Ascending aorta (tissue), 2 donors: ENCODE measurements at places on chromosomes 5 and 9. TPM values are rescaled to one million over a fixed set of nuclear protein-coding genes. Genes with fewer than 3 reads are reported as not detected.

- H3K27me3 ChIP-seq: no peaks in the 10 kb centered on the region
- no peak overlapping the region for H3K27ac ChIP-seq
- peak; percentile 24 for DNase-seq
- H3K4me3 ChIP-seq: no peak overlapping the region
- H3K36me3 ChIP-seq: no peaks in the 10 kb centered on the region
- H3K4me1 ChIP-seq: no peaks in the 10 kb centered on the region
These were observed 86.2 kb upstream of the HSPA9 start for GRCh38 chr5:138661291-138661960.

DNA sequence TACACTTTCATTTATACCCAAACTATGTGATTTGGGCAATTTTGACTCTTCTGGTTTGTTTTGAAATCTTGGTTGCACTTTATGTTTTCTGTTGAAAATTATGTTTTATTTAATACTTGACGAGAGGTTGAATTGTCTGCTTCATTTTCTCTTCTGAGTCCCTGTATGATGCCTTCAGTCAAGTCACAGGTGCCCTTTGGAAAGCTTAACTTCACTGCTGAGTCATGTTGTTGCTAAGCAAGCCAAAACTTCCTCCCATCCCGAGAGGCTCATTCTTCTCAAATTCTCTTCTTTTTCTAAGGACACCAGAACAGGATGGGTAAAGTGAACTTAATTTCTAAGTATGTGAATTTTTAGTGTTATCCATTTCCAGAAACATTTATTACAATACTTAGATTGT lies 455.3 kb upstream of the PTGER4 start:
- no peak overlapping the region for H3K4me3 ChIP-seq
- no peaks in the 10 kb centered on the region for H3K36me3 ChIP-seq
- no peak for DNase-seq

Gene EMB
- 6.4 TPM for total RNA-seq

Gene PRKACG
- not detected for total RNA-seq

Gene SHC3
- total RNA-seq: 0.85 TPM

Gene COL27A1
- 9.3 TPM for total RNA-seq
